ENCODE measurements at places on chromosomes 2 and 18. TPM values are rescaled to one million over a fixed set of nuclear protein-coding genes. Genes with fewer than 3 reads are reported as not detected.

GRCh38 chr2:118774458-118775133, 72.9 kb downstream of the EN1 start:
- H3K27me3 ChIP-seq: no peaks in the 10 kb centered on the region
- no peak overlapping the region for H3K27ac ChIP-seq
- no peaks in the 10 kb centered on the region for H3K36me3 ChIP-seq
- peak; percentile 85 for DNase-seq
- 0 out of 2 replicates have a peak, but pooled peaks cover 2% of the 10 kb centered on the region for H3K4me1 ChIP-seq

Gene C2orf81
- polyA plus RNA-seq: 6.0 TPM

- H3K27ac ChIP-seq: no peak overlapping the region
- no peaks in the 10 kb centered on the region for H3K27me3 ChIP-seq
- no peaks in the 10 kb centered on the region for H3K36me3 ChIP-seq
- H3K4me1 ChIP-seq: peaks cover 15% of the 10 kb centered on the region
- no peak for DNase-seq
These were observed 37.8 kb downstream of the SLC14A2 start for GRCh38 chr18:45653090-45653489.

- H3K4me3 ChIP-seq: no peak overlapping the region
- peak overlapping the region; percentile 76 for H3K27ac ChIP-seq
- peak; percentile 38 for DNase-seq
These were observed 276.5 kb upstream of the FN1 start for GRCh38 chr2:215712219-215712868.

GRCh38 chr2:230974096-230974913, 21.6 kb upstream of the SPATA3 start:
- H3K4me1 ChIP-seq: no peaks in the 10 kb centered on the region
- H3K4me3 ChIP-seq: no peak overlapping the region
- no peak overlapping the region for H3K27ac ChIP-seq
- DNase-seq: peak; percentile 50
- H3K27me3 ChIP-seq: peaks cover 12% of the 10 kb centered on the region
- no peaks in the 10 kb centered on the region for H3K36me3 ChIP-seq

Gene DPYSL5
- polyA plus RNA-seq: not detected

GRCh38 chr2:43419243-43419642, 176.6 kb downstream of the THADA start:
- no peak overlapping the region for H3K4me3 ChIP-seq
- H3K36me3 ChIP-seq: no peaks in the 10 kb centered on the region
- no peak overlapping the region for H3K27ac ChIP-seq
- no peaks in the 10 kb centered on the region for H3K4me1 ChIP-seq

Gene PLGLB2
- 0.51 TPM for polyA plus RNA-seq
